Endothelial cell of umbilical vein (primary cell): ENCODE measurements at places on chromosomes 7 and 10. TPM values are rescaled to one million over a fixed set of nuclear protein-coding genes. Genes with fewer than 3 reads are reported as not detected.

DNA sequence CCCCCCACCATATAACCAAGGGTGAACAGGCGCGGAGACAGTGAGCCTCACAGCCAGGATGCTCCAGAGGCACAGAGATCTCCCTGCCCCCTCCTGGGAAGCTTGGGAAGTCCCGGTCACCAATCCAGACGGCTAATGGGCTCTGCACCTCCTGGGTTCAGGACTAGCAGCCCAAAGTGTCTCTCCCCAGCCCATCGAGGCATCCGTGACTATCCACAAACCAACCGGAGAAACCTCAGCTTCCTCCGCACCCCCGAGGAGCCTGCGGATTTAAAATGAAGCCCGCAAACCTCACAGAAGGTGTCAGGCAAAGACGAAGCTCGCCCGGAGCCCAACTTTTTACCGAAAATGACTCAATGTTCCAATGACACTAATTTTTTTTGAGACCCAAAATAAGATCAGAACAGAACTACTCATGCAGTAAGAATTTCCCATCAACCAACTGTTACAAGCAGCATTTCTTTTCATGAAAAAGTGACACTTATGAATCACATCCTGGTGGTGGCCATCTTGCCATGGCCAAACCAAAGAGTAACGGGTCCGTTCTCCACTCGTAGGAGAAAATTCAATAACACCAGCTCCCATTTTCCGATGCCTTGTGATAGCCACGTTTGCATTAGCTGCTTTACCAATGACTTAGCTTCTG lies 6.0 kb downstream of the PDGFA start:
- DNase-seq: no peak

DNA sequence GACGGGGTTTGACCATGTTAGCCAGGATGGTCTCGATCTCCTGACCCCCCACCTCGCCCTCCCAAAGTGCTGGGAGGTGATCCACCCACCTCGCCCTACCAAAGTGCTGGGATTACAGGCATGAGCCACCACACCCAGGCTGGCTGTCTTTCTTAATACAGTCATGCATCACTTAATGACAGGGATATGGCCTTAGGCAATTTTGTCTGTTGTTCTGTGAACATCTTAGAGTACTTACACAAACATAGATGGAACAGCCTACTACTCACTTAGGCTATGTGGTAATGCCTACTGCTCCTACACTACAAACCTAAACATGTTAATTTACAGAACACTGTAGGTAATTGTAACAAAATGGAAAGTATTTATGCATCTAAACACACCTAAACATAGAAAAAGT lies 106.6 kb upstream of the KCNMA1 start:
- DNase-seq: no peak

GRCh38 chr7:75985009-75985517 lies 9.3 kb downstream of the TMEM120A start:
- DNase-seq: no peak

GRCh38 chr10:110498982-110499795 lies 1.5 kb downstream of the DUSP5 start:
- peak; percentile 59 for DNase-seq

DNA sequence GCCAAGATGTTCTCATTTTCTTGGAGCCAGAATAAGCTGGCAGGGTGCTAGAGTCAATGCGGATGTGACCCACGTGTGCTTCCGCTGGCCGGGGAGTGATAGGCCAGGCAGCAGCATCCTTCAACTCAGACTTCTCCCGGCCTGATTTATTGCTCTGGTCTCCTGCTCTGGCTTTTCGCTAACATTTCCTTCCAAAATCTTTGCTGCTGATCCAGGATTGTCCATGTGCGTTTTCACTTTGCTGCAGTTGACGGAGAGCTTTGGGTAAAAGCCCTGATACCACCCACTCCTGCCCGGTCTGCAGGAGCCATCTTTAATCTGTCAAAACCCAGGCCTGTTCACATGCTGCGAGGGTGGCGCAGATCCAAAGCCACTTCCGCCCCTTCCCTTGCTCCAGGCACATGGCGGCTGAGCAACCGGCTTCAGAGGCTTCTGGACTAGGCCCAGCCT lies 106.8 kb downstream of the CYP26A1 start:
- DNase-seq: no peak

DNA sequence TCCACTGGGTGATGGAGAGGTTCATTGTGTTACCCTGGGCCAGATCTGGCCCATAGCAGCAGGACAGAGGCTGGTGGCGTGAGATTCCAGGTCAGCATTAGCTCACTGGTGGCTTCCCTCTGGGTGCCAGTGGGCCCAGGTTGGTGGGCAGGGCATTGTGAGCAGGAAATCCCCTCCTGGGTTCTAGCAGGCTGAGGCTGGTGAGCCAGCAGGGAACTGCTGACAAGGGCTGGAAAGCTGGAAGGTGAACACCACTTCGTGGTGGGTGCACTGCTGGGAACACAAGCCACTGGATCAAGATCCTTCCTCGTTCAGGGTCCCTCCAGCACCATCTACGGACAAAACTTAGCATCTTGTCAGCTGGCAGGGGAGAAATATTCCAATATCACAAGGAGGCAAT lies 259.2 kb upstream of the FZD1 start:
- no peak for DNase-seq

DNA sequence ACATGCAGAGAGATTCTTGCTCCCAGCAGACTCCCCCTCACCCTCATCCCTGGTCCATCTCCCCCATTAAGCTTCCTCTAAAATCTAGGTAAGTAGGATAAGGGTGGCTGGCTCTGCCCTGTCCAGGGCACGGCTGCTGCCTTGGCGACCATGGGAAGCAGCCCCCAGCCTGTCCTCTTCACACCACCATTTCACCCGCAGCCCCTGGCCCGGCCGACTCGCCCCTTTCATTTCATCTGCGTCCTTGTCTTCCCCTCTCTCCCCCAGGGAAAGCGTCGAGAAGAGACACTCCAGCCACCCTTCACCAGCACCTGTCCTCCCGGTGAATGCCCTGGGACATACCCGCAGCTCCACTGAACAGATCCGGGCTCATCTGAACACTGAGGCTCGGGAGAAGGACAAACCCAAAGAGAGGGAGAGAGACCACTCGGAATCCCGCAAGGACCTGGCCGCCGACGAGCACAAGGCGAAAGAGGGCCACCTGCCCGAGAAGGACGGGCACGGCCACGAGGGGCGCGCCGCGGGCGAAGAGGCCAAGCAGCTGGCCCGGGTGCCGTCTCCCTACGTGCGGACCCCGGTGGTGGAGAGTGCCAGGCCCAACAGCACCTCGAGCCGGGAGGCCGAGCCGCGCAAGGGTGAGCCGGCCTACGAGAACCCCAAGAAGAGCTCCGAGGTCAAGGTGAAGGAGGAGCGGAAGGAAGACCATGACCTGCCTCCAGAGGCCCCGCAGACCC lies 342.3 kb upstream of the GALNT17 start:
- DNase-seq: no peak

HHEX gene
- polyA plus RNA-seq: 71.6 and 81.0 TPM in 2 replicates

C10orf67 gene
- polyA plus RNA-seq: not detected in 2 replicates

EGFR gene
- polyA plus RNA-seq: 1.3 and 1.5 TPM in 2 replicates
